ENCODE measurements at places on chromosomes 16 and 17.

GRCh38 chr17:61209525-61209924, 190.1 kb upstream of the TBX2 start:
- no peaks in the 10 kb centered on the region for H3K36me3 ChIP-seq
- no peaks in the 10 kb centered on the region for H3K4me1 ChIP-seq
- H3K27me3 ChIP-seq = no peaks in the 10 kb centered on the region
- DNase-seq = no peak
- no peak overlapping the region for H3K4me3 ChIP-seq

- peak; percentile 88 for DNase-seq
- peak overlapping the region; percentile 96 for H3K4me3 ChIP-seq
- H3K27ac ChIP-seq = peak overlapping the region; percentile 99
- peaks cover 37% of the 10 kb centered on the region for H3K4me1 ChIP-seq
- no peaks in the 10 kb centered on the region for H3K27me3 ChIP-seq
- H3K36me3 ChIP-seq = no peaks in the 10 kb centered on the region
Measured at GRCh38 chr16:75648265-75649076, 898 bp downstream of the TERF2IP start.

GRCh38 chr17:73546770-73547536, 97.3 kb downstream of the SDK2 start:
- no peaks in the 10 kb centered on the region for H3K36me3 ChIP-seq
- DNase-seq = peak; percentile 70
- no peaks in the 10 kb centered on the region for H3K4me1 ChIP-seq
- no peak overlapping the region for H3K27ac ChIP-seq
- H3K27me3 ChIP-seq = no peaks in the 10 kb centered on the region
- no peak overlapping the region for H3K4me3 ChIP-seq

- H3K4me3 ChIP-seq = no peak overlapping the region
- H3K27ac ChIP-seq = peak overlapping the region; percentile 35
- H3K27me3 ChIP-seq = peaks cover 100% of the 10 kb centered on the region
- H3K4me1 ChIP-seq = no peaks in the 10 kb centered on the region
- no peaks in the 10 kb centered on the region for H3K36me3 ChIP-seq
Measured at GRCh38 chr16:86576591-86577313, 1.6 kb upstream of the FOXL1 start.

DNA sequence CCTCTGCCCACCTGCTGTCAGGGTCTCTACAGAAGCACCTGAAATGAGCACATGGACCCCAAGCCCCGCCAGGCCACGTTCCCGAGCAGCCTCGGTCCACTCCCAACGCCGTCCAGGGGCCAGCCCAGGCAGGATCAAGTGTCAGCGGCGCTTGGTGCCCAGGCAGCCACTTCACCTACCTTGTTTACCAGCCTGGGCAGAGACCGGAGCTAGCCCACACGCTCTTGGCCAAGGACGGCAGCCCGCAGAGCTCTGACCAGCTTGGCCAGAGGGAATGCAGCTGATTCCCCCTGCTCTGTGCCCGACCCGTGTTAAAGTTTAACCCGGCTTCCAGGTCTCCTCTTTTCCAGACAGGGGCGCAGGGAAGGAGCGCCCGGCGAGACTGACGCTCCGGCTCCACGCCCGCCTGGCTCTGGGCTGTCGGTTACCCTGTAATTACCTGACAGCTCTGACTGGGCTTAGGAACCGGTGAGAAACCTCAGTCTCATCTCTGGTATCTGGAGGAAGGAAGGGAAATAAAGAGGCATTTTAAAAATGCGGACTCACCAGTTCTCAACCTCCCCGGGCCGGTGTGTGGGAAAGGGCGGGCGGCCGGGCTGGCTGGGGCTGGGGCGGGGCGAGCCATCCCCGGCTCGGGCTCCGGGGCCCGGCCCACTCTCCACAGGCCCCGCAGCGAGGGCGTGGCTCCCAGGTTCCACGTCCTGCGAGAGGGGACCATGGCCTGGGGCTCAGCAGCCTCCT, 4.6 kb downstream of the KIFC3 start:
- no peak for DNase-seq
- no peak overlapping the region for H3K4me3 ChIP-seq
- H3K4me1 ChIP-seq = peaks cover 6% of the 10 kb centered on the region
- H3K27me3 ChIP-seq = peaks cover 57% of the 10 kb centered on the region

DNA sequence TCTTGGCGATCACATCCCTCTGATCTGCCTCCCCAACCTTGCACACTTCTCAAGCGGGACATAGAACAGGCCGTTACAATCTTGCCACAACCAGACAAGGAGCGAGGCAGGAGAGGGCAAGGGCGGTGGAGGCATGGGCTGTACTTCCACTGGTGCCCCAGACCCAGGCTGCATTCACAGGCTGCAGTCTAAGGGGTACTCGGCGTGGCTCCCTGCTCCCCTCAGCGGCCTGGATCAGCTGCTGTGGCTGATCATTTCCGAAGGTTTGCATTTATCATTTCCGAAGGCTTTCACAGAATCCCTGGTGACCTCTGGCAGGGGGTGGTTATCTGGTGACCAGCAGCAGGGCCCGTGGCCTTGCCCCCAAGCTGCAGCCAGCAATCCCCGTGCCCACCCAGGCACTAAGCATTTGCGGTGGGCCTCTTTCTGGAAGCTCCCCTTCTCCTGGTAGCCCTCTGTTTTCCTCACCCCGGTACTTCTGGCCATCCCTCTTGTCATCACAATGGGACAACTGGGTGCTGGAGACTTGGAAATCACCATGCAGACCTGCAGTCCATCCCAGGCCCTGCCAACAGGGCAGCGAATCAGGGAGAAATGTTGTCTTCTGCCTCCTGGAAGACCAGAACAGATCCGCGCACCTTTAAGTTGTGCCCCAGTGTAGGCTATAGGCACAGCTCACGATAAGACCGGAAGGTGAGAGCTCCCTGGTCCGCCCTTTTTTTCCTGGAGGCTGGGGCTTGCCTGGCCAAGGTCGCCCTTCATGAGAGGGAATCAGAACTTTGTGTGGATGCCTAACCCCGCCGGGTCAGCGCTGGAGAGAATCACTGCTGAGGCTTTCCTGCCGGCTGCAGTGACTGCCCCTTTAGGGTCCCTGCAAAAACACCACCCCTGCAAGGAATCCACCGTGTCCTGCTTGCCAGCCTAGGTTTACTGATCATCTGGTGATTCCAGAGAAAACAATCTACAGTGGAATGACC, 1739.1 kb downstream of the TP53TG3F start:
- no peaks in the 10 kb centered on the region for H3K4me1 ChIP-seq
- no peak for DNase-seq
- H3K27ac ChIP-seq = no peak overlapping the region
- H3K4me3 ChIP-seq = no peak overlapping the region
- no peaks in the 10 kb centered on the region for H3K27me3 ChIP-seq

GRCh38 chr17:81018044-81018802, 16.7 kb upstream of the BAIAP2 start:
- H3K36me3 ChIP-seq = no peaks in the 10 kb centered on the region
- DNase-seq = peak; percentile 43
- peak overlapping the region; percentile 10 for H3K4me3 ChIP-seq

DNA sequence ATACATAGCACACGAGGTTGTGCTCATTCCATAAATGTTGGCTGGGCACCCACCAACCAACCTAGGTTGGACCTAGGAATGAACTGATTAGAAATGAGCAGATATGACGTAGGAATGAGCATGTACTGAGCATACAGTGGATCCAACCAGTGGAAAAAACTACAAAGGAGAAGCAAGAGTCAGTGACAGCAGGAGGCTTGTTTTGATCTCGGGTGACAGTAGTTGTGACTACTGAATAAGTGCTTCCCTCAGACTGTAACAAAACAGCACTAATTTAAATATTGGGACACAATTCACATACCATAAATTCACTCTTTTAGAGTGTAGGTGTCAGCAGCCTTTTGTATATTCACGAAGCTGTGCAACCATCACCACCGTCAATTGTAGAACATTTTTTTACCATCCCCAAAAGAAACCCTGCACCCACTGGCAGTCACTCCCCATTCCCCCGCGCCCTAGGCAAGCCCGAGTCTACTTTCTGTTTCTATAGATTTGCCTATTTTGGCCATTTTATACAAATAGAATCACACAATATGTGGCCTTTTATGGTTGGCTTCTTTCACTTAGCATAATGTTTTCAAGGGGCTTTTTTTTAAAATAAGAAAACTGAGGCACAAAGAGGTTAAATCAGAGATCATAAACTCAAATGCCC, 7.0 kb downstream of the VAC14 start:
- H3K36me3 ChIP-seq = no peaks in the 10 kb centered on the region
- H3K4me1 ChIP-seq = no peaks in the 10 kb centered on the region
- H3K27ac ChIP-seq = no peak overlapping the region

DNA sequence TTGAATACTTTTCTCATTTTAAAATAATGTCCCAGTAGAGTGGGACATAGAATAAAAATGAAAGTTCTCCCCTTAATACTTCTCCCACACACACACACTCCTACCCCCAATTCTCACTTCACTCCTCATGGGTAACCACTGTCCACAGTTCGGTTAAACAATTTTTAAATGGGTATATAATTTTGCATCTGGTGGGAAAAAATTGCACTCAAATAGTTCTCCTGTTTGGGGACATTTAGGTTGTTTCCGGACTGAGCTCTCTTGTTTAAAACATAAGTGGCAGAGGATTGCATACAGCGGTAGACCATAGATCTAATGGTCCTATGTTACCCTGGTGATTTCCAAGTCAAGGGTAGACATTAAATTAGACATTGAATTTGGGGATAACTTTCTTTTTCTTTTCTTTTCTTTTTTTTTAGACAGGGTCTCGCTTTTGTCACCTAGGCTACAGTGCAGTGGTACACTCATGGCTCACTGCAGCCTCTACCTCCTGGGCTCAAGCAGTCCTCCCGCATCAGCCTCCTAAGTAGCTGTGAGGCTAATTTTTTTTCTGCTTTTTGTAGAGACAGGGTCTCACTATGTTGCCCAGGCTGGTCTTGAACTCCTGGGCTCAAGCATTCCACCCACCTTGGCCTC, 138.3 kb downstream of the SOCS1 start:
- H3K4me1 ChIP-seq = no peaks in the 10 kb centered on the region
- H3K36me3 ChIP-seq = no peaks in the 10 kb centered on the region
- no peak for DNase-seq
- H3K27ac ChIP-seq = no peak overlapping the region
- H3K27me3 ChIP-seq = no peaks in the 10 kb centered on the region

DNA sequence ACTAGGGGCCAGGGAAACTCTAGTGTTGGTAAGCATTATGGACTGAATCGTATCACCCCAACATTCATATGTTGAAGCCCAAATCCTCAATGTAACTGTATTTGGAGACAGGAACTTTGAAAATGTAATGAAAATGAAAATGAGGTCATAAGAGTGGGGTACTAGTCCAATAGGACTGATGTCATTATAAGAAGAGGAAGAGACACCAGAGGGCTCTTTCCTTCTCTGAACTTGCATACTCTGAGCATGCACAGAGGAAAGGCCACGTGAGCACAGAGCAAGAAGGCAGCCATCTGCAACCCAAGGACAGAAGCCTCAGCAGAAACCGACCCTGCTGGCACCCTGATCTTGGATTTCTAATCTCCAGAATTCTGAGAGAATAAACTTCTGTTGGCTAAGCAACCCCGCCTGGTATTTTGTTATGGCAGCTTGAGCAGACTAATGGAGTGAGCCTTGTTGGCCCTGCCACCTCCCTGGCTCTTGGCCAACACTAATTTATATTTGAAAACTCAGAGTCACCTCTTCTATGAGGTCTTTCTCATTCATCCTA, 273.4 kb downstream of the NTN1 start:
- H3K4me3 ChIP-seq = no peak overlapping the region
- DNase-seq = no peak
- H3K27ac ChIP-seq = no peak overlapping the region
- no peaks in the 10 kb centered on the region for H3K27me3 ChIP-seq
- H3K36me3 ChIP-seq = no peaks in the 10 kb centered on the region
- H3K4me1 ChIP-seq = peaks cover 12% of the 10 kb centered on the region

- H3K4me1 ChIP-seq = peaks cover 28% of the 10 kb centered on the region
- peak overlapping the region; percentile 53 for H3K4me3 ChIP-seq
- H3K27ac ChIP-seq = no peak overlapping the region
- peaks cover 29% of the 10 kb centered on the region for H3K27me3 ChIP-seq
- no peaks in the 10 kb centered on the region for H3K36me3 ChIP-seq
Measured at GRCh38 chr17:81481073-81481799, 31.4 kb downstream of the ACTG1 start.

DNA sequence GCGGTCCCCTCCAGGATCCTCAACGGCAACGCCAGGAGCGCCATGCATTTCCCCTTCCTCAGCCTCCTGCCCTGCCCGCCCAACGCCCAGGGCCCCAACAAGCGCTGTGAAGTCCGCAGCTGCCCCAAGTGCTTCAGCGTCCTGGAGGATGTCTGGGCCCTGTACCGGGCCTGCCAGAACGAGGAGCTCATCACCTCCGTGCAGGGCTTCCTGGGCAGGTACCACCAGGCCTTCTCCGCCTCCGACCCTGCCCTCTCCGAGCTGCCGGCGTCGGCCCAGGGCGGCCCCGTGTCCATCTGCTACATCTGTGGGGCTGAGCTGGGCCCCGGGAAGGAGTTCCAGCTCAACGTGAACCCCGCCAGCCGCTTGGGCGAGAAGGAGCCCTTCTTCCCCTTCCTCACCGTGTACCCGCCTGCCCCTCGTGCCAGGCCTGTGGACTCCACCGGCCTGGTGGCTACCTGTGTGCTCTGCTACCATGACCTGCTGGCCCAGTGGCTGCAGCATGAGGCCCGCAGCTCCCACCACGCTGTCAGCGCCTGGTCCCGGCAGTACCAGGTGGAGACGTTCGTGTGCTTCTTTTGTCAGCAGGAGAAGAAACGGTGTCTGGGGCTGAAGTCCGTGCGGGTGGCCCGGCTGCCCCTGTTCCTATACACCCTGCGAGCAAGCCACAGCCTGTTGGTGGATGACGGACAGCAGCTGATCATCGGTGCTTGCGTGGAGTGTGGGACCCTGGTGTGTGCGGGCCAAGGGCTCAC, 58.9 kb upstream of the CIBAR2 start:
- no peaks in the 10 kb centered on the region for H3K36me3 ChIP-seq
- peaks cover 58% of the 10 kb centered on the region for H3K4me1 ChIP-seq
- peak overlapping the region; percentile 21 for H3K27ac ChIP-seq
- H3K27me3 ChIP-seq = peaks cover 59% of the 10 kb centered on the region
- no peak for DNase-seq

- no peaks in the 10 kb centered on the region for H3K36me3 ChIP-seq
- H3K4me3 ChIP-seq = peak within 1 kb of the TSS; percentile 31
- no peak within 1 kb of the TSS for H3K27ac ChIP-seq
- H3K27me3 ChIP-seq = peaks cover 54% of the 10 kb centered on the region
- DNase-seq = no peak
Measured at GRCh38 chr16:55655897-55656681, at the start of gene SLC6A2. Gene SLC6A2, plus strand, starts transcription at chr16:55655988. Its CDS starts 707 bp downstream, at chr16:55656695.

- H3K36me3 ChIP-seq = no peaks in the 10 kb centered on the region
- H3K4me1 ChIP-seq = peaks cover 17% of the 10 kb centered on the region
- DNase-seq = no peak
- H3K27me3 ChIP-seq = no peaks in the 10 kb centered on the region
- no peak overlapping the region for H3K4me3 ChIP-seq
Measured at GRCh38 chr16:9115277-9115676, 23.8 kb downstream of the HAPSTR1 start.

DNA sequence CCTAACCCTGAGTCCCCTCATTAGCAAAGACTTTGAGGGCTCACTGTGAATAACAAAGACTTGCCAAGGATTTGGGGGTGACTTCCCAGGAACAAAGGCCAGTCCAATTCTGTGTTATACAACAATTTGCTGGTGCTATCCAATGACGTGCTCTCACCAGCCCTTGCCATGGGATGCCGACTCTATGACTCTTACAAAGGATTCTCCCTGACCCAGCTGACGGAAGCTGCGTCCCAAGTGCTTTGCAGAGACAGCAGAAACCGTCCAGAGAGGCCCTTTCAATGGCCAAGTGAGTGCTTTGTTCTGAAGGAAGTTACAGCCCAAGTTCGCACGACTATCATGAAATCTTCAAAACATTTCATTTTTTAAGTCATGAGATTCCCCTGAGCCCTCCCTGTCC, 345.3 kb upstream of the TNRC6C start:
- H3K27me3 ChIP-seq = no peaks in the 10 kb centered on the region
- DNase-seq = no peak
- H3K36me3 ChIP-seq = no peaks in the 10 kb centered on the region
- peaks cover 6% of the 10 kb centered on the region for H3K4me1 ChIP-seq
